ENCODE measurements at places on chromosomes 16 and 17.
A peak's percentile ranks its signal among the peaks of the same experiment; 100 is the strongest.

DNA sequence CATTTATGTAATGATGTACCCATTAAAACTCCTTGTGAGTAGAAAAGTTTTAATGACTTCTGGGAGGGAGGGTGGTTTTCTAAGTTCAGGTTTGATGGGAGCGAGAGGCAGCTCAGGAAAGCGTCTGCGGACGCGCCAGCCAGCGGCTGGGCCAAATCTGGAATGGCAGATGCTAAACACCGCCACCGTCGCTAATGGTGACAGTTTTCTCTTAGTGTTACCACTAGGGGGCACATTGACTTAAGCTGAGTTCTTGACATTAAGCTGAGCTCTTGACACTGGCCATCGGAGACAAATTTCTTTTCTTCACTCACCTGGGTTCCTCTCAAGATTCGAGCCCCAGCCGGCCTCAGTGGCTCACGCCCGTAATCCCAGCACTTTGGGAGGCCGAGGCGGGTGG is 6.7 kb downstream of the TRPV1 start:
- DNase-seq = no peak

- DNase-seq = no peak
Observed at GRCh38 chr17:6753006-6753445, 2.8 kb upstream of the XAF1 start.

DNA sequence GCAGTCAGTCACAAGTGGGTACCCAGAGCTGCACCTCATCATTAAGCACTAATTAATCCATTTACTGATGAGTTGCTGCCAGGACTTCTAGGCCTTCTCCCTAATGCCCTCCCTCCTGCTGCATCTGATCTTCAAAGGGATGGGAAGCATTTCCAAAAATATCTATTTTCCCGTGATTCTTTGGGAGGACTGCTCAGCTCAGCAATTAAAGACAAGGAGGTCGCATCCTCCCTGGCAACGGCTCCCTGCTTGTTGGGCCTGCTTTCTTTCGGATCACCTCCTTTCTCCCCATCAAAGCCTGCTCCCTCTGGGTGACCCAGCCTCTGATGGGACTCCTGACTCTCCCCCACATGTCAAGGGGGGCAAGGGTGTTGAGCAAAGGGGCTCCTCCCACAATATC is 26.0 kb upstream of the SPPL2C start:
- DNase-seq = no peak

GRCh38 chr16:11474617-11475291 is 112.0 kb downstream of the LITAF start:
- no peak for DNase-seq

DNA sequence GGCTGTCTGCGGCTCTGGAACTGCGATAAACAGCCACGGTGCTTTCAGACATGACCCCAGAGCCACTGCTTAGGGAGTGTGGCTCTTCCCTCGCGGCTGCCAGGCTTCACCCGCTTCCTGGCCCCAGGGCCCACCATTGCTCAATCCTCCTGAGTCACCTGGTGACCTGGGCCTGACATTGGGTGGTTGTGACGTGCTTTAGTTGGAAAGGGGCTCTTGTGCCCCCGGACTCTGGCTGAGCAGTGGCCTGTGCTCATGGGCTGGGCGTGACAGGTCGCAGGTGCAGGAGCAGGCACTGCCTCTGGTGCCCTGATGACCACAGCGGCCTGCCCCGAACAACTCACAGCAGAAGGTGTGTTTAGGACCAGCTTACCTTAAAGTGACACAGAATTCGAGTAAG is 8.6 kb upstream of the NUDT16L1 start:
- no peak for DNase-seq

GRCh38 chr16:57648581-57649442 is 19.3 kb upstream of the ADGRG3 start:
- peak; percentile 75 for DNase-seq

- DNase-seq = no peak
Observed at GRCh38 chr17:76900723-76901122, 32.5 kb downstream of the MGAT5B start.

DNA sequence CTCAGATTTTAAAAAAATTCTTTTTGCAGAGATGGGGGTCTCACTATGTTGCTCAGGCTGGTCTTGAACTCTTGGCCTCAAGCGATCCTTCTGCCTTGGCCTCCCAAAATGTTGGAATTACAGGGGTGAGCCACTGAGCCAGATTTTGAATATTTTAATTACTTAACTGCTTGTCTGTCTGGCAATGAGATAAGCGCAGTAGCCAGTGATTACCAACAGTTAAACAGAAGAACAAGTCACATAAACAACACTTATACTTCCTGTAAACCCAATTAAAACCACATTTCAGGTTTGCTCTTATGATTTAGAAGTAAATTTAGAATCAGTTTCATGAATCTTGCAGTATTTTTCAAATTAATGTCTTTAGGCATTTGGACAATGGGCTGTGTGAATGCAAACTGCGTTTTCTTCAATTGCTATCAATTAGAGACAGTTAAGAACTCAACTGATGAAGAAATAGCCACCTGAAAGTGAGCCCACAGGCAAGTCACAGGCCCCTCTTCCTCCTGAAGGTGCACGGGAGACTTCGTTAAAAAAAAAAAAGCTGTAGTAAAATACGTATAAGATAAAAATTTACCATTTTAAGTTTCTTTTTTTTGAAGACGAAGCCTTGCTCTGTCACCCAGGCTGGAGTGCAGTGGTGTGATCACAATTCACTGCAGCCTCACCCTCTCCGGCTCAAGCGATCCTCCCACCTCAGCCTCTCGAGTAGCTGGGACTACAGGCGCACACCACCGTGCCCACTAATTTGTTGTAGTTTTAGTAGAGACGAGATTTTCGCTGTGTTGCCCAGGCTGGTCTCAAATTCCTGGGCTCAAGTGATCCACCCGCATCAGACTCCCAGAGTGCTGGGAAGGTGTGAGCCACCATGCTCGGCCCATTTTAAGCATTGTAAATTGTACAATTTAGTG is 73.0 kb downstream of the PITPNC1 start:
- DNase-seq = no peak

DNA sequence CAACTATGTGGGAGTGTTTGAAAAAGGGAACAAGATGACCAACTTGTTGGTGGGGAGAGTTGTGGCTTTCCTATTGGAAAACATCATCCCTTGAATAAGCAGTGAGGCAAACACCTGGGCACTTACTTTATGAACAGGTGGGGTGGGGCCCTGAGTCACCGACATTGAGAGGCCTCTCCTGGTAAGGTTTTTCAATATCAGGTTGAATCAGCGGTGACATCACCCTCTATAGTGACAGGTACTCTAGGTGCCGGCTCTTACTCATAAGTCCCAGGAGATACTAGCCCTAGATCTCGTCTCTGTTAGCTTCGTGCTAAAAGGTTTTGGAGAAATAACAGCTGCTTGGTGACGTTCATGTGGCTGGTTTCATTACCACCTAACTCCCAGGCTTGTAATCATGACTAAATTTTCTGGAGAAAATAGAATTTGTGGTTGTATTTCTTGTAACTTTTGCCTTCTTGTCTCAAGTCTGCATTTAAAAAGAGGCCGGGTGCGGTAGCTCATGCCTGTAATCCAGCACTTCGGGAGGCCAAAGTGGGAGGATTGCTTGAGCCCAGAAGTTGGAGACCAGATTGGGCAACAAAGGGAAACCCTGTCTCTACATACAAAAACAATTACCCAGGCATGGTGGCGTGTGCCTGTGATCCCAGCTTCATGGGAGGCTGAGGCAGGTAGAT is 19.3 kb downstream of the CDH1 start:
- no peak for DNase-seq

DNA sequence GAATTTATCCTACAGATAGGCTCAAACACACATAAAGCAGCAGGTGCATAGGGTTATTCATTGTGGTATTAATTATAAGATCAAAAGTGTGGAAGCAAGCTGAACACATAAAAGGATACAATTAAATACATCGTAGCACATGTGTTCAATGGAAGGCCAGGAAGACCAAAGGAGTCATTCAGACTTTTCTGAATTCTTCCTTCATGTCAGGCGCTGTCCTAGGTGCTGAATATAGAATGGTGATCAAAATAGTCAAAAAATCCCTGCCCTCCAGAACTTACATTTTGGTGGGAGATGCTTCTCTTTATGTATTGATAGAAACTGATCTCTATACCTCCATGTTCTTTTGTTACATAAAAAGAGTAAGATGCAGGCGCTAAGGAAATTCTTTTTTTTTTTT is 439.0 kb upstream of the ASIC2 start:
- no peak for DNase-seq

- no peak for DNase-seq
Observed at GRCh38 chr16:9526791-9527190, 435.3 kb downstream of the HAPSTR1 start.

GRCh38 chr17:45088741-45089140 is 27.6 kb downstream of the NMT1 start:
- DNase-seq = no peak
